Amygdala (tissue), 56 donors: ENCODE measurements at places on chromosomes 16 and 17.

GRCh38 chr17:16155536-16155935, 59.8 kb downstream of the NCOR1 start:
- no peak for DNase-seq

GRCh38 chr16:53257001-53257400, 177.3 kb upstream of the RBL2 start:
- DNase-seq: no peak

GRCh38 chr16:86555704-86556075, 655 bp upstream of the MTHFSD start:
- no peak for DNase-seq

- no peak for DNase-seq
These were observed 14.3 kb downstream of the POLR3E start for GRCh38 chr16:22311520-22311919.

- no peak for DNase-seq
These were observed 5.2 kb upstream of the HP start for GRCh38 chr16:72049110-72049509.

- DNase-seq: no peak
These were observed 9.3 kb upstream of the MAF start for GRCh38 chr16:79609861-79610260.

- DNase-seq: no peak
These were observed 5.9 kb upstream of the MMD start for GRCh38 chr17:55427587-55427882.
